ENCODE measurements at places on chromosomes 11 and 22.

GRCh38 chr22:22169923-22170322 lies 74.7 kb upstream of the VPREB1 start:
- no peak for DNase-seq

- DNase-seq: no peak
Measured at GRCh38 chr22:47022475-47022874, 260.0 kb downstream of the TBC1D22A start.

DNA sequence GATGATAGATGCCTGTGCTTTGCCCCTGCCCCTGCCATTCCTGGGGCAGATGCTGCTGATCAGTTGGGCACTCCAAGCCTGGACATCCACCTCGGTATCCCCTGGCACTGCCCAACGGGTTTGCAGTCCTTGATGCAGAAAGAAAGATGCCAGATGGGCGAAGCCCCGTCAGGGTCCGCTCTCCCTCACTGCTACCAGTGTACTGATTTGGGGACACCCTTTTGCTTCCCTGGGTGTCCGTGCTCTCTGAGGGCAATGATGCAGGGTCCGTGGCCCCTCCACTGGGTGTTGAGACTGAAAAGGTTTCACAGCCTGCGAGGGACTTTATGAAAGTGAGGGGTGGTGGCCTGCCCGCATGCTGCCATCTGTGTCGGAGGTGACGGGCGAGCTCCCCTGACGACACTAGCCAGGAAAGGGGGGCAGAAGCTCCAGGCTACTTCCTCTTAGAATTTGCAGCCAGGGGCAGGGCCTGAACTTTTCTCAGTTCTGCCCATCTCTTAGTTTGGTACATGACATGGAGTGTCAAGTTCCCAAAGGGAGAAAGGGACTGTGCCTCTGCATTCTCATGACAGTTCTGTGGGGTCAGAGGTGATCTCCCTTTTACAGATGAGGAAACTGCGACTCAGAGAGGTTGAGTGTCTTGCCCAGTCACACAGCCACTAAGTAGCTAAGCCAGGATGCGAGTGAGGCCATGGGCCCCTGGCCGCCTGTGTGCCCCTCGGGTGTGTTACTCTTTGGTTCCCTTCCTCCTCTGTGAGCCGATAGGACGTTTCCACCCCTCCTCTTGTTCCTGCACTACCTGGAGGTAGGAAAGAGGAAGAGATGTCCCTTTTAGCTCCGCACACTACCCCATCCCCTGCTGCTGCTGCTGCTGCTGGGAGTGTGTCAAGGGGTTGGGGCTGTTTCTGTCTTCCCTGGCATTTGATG lies 96.6 kb downstream of the BCR start:
- DNase-seq: no peak

DNA sequence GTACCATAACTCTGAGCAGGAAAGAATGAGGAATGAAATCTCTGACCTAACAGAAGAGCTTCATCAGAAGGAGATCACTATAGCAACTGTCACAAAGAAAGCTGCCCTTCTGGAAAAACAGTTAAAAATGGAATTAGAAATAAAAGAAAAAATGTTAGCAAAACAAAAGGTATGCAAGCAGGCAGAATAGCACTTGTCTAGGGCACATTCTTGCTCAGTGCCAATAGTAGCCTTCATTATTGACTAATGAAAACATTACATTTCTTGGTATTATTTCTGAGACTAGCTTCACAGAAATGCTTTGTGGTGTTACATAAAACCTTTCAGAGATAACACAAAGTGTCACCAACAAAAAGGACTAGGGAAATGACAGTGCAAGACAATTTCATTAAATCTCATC lies 63.9 kb downstream of the DEUP1 start:
- DNase-seq: no peak

DNA sequence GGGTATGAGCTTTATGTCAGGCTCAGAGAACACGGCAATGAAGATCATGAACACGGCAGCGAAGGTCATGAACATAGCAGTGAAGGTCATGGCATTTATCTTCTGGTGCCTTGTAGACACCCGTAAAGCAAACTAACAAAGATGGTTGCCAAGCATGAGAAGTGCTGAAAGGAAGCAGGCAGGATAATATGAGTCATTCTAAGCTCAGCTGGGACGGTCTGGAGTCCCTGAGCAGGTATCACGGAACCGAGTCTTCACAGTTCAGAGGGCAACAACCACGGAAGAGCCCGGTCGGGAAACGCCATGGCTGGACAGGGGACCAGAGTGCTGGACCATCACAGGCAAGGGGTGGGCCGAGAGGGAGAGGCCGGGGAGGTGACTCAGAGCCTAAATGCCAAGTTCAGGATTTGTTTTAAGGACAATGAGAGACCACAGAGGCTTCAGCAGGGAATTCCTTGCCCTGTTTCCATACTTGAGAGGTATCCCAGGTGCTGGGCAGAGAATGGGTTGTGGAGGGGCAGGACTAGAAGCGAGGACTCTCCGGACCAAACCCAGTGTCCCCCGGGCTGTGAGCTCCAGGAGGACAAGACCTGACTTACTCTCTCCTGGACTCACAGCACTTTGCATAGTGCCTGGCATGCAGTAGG lies 13.1 kb upstream of the MS4A10 start:
- no peak for DNase-seq

DNA sequence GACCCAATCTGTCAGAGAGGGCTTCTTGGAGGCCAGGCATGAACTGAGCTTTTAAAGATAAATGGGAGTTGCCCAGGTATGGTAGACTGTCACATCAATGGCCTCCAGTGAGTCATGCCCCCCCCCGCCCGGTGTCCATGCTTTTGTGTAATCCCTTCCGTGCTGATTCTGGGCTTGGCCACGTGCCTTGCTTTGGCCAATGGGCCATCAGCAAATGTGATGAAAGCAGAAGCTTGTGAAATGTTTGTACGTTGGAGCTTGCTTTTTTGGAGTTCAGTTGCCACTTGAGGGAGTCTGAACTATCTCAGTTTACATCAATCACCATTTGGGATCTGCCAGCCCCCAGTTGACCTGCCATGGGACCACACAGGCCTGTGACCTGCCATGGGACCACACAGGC lies 4.3 kb upstream of the THY1 start:
- no peak for DNase-seq

GRCh38 chr11:58880166-58880565 lies 35.7 kb upstream of the GLYATL2 start:
- DNase-seq: no peak

DNA sequence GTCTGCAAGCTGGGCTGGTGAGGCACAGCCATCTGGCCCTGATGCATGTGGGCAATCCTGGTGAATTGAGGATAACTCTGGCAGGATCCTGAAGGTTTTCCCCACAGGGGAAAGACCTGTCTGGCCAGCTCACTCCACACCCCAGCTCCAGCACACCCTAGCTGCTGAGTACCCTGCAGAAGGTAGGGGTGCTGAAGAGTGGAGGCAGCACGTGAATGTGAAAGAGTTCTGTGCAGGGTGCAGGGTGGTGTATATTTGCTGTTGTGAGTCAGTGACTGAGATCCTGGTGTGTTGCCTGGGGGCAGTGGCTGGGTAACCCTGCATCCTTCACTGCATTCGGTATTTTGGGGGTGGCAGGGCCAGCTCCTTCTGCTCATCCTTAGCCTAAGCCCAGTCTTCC lies 22.4 kb downstream of the DGAT2 start:
- DNase-seq: no peak

Data from fibroblast of skin of left quadriceps (primary cell).